ENCODE measurements at places on chromosomes 3 and 15.

DNA sequence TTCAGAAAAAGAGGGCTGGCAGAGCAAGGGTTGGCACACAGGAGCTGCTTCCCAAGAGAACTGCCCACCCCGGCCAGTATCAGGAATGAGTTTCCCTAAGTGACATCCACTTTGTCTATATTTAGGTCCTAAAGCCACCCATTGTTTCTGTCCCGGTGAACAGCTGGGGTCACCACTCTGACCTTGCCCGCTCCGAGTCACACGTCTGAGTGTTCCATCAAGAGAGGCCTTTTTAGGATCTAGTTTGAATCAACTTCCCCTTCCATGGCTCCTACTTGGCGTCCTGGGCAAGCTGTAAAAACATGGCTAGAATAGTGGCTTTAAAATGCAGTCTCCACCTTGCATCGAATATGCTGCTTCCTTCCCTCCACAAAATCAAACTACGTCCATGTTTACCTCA is 109.6 kb upstream of the ARHGEF3 start:
- DNase-seq = no peak

DNA sequence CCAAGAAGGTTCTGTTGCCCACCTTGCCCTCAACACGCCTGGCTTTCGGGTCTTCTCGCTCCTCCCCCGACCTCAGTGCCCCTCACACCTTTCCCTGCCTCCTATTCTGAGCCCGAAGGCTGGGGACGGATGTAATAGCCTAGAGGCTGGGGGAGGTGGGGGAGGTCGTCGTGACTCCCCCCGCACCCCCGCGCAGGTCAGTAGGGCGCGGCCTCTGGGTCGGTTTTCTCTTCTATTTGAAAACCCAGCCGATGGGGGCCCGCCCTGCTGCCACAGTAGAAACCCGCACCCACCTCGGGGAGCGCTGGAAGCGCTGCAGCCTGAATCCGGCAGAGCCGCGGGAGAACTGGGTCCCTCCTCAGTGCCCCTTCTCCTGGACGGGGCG is 1.0 kb upstream of the RBPMS2 start:
- DNase-seq = peak; percentile 18

DNA sequence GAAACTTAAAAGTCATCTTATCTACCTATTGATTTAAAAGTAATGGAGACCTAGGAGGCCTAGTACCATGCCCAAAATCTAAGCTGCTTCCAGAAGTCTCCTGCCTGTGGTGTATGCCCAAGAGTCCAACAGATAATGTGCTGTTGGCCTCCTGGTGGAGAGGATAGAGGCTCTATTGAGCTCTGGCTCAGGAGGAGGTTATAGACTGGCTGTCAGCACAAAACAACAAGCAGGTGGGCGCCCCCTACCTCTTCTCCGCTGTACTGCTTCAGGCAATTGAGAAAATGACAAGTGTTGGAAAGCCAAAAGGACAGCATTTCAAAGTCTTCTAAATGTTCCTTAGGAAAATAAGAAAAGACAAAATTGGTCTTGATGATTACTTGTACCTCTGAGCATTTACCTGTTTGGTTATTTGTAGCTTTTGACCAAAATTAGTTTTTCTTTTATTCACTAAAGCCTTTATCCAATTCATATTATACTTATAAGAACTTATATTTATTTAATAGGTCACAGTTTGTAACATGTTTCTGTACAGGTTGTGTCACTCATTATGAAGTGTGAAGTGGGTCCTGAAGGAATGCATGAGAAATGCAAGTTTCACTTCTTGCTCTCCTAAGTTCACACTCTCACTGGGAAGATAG is 17.2 kb upstream of the GNB5 start:
- peak; percentile 55 for DNase-seq

- no peak for DNase-seq
Measured at GRCh38 chr3:171371354-171371753, 88.9 kb downstream of the TNIK start.

GRCh38 chr3:47491777-47492176 is 16.0 kb upstream of the SCAP start:
- DNase-seq = no peak
